ENCODE measurements at places on chromosomes 6 and 20.

DNA sequence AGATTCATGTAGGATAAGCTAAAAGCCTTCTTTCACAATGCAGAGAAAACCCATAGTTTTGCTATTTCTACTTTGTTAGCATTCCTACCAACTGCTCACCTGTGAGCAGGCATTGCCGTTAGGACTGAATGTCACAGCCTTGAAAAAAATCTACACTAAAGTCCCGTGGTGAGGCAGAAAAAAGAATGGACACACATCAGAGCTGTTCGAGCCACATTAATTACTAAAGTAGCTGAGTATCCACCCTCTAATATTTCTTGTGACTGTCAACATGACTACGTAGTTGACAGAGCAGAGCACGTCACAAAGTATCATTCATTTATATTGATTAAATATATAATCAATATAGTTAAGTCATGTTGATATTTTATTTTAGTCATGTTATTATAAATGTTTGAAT is 10.1 kb downstream of the HDGFL1 start:
- DNase-seq, result no peak

DNA sequence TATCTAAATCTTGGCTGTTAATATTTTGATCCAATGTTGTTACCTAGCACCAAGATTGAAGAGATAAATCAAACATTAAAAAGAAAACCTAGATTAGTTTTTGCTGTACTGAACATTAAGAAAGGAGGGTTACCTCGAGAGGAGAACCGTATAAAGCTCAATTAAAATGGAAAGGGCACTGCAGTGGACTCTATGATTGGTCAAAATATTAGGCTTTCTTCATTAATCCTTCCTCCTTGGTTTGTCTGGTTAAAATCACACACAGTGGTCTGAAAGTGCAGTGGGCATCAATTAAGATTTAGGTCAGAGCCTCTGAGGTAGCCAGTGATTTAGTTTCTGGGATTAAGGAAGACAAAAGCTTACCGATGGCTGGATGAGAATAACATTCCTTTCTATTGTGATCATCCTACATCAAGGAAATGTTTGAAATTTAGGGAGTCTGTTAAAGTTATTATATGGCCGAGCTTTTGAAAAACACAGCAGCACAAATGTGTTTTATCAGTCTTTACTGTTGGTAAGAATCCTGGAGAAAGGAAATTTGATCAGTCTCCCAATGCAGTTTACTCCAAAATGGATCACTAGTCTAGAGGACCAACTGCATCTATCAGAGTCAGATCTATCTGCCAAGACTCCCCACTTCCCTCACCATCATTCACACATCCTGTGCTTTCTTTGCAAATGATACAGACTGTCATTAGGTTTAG is 134.6 kb upstream of the NEDD9 start:
- DNase-seq, result no peak

DNA sequence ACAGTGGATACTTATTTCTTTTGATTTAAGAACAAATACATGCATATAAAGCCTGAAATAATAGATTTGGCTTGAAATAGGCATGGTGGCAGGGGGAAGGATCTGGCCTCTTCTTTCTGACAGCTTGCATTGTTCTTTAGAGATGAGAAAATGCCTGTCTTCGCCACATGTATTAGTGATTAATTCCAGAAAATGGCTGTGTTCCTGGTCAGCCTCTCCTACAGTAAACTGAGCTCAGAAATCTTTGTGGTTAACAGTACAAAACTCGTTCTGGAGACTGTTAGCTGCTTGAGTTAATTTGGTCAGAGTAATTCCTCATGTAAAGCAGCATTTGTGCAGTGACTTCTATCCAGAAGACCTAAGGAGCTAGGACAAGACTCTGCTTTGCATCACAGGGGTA is 151.5 kb downstream of the EYA4 start:
- no peak for DNase-seq

DNA sequence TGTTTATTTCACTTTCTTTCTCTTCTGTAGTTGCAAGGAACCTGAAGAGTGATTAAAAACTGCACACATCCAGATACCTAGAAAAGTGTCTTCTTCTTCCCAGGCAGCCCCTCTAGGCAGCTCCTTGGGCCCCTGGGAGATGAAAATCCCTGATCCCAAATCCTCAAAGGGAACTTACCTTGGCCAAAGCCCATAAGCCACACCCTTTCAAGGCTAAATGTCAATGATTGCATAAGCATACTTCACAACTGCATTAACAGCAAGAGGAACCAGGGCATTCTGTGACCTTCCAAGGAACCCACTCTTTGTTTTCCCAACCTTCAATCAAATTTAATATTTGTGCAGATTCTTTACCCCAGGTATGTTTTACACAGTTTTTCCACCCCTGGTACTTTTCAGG is 4.4 kb upstream of the HMGN3 start:
- DNase-seq, result no peak

DNA sequence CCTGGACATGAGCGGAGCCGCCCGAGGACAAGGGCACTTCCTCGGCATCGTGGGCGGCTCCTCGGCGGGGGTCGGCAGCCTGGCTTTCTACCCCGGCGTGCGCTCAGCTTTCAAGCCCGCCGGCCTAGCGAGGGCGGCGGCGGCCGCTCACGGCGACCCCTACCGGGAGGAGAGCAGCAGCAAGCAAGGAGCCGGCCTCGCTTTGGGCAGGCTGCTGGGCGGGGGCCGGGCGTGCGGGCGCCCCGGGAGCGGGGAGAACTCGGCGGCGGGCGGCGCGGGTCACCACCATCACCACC is 6.7 kb downstream of the PRDM13 start:
- no peak for DNase-seq

DNA sequence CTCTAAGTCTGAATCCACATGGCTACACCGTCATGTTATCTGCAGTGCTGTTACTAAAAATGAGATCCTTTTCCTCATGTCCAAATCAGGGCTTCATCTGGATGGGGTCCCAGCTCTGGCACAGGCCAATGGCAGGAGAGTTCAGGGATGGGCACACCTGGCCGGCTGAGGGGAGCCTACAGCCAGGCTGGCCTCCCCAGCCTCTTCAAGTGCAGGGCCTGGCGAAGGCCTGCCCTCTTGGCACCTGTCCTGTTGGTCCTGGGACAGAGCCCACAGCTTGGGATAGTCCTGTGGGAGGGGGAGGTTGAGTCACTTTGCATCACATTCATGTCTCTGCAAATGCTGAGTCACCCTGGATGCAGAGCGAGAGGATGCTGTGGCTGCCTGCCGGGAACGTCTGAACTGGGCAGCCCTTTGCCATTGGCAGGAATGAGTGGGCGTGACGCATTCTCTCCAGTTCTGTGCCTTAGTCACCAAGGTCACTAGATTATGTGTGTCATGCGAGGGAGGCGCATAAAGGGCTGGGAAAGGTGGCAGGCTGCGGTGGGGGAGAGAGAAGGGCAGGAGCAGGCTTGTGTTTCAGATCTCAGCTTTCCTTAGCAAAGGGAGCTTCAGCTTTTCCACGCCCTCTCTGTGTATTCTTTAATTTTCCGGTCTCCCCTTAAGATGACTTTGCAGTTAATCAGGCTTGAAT is 223.2 kb upstream of the ECI2 start:
- DNase-seq, result no peak

DNA sequence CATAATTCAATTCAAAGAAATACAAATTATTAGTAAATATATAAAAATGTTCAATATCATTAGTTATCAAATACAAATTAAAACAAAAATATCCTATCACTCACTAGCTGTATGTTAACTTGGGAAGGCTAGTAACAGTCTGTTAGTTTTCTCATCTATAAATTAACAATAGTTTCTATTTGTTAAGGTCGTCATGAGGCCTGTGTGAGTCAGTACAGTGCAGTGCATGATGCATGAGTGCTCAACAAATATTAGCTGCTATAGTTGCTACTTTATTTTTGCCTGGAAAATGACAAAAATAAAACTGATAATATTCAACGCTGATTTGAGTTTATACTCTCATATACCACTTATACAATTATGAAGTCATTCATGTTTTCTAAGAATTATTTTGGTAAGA is 401.6 kb upstream of the RUNX2 start:
- DNase-seq, result no peak

- DNase-seq, result no peak
These were observed 112.8 kb downstream of the ARHGAP18 start for GRCh38 chr6:129597023-129597713.

DNA sequence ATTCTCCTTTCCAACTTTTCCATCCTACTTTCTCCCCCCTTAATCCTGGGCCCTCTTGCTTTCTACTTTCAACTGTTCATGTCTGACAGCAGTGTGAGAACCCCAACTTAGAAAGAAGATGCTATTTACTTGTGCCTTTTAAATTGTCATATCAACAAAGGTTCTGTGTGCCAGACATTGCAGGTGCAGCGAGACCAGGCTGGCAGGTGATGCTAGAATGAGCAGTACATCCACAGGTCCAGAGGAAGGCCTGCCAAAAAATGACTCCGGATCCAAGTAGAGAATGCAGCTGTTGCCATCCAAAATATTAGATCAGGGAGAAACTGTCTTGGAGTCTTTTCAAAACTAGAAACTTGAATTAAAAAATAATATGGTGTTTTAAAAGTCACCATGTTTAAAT is 510.5 kb downstream of the LMBRD1 start:
- no peak for DNase-seq

DNA sequence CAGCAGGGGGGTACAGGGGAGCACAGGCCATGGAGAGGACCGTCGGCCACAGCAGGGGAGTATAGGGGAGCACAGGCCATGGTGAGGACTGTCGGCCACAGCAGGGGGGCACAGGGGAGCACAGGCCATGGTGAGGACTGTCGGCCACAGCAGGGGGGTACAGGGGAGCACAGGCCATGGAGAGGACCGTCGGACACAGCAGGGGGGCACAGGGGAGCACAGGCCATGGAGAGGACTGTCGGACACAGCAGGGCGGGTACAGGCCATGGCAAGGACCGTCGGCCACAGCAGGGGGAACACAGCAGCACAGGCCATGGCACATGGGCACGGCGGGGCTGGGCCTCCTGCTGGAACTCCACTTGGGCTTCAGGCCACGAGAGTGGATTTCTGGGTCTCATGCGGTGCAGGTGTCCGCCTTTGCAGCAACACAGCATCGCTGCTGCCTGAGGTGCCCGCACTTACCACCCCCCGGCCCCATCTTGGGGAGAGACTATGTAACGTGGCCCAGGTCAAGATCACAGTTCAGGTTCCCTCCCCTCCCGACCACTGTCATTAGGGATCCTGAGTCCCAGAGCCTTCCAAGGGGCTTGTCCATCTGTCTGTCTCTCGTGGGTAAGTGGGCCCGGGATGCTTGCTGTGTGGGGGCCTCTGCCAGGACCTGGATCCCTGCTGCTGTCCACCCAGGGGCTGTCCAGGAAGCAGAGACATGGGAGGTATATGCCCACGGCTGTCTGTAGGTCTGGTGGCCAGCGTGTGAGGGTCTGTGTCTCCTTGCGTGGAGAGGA is 2.5 kb downstream of the NPBWR2 start:
- no peak for DNase-seq

- DNase-seq, result no peak
These were observed 315.9 kb downstream of the NKAIN2 start for GRCh38 chr6:124119596-124119995.

GRCh38 chr20:20375862-20376261 is 8.0 kb downstream of the INSM1 start:
- DNase-seq, result no peak

GRCh38 chr6:1482381-1483166 is 93.2 kb downstream of the FOXF2 start:
- DNase-seq, result no peak

- DNase-seq, result no peak
These were observed 40.5 kb downstream of the RRBP1 start for GRCh38 chr20:17641520-17641964.

GRCh38 chr6:131740161-131740560 is 29.3 kb upstream of the CTAGE9 start:
- DNase-seq, result no peak

DNA sequence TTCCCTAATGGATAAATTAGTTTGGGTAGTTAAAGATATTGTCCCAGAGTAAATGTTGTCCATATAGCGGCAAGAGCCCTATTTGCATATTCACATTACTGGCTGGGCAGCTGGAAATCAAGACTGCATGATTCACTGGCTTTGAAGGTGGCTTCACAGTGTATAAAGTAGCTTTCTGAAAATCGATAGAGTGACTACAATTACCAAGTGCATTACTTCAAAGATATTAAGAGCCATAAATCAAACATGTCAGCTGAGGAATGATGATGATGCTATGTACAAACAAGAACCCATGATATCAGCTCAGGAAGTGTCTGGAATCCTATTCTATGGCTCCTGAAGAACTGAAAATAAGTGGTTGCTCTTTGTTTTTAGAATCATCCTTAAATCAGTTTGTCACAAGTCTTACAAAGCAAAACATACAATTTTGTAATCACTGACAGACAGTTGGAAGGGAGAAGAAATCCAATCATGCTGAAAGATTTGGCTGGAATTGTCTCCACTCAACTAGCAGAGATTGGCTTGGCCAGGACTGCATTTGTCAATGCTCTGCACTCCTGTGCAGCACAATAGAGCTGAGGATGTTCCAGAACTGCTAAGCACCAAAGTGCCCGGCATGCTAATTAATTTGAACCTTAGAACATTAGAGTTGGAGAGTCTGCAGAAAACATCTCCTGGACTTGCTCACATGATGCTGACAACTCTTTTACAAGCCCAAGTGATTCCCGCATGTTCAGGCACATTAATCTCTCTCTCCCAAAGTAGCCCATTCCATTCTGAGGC is 77.9 kb upstream of the B3GAT2 start:
- DNase-seq, result no peak

DNA sequence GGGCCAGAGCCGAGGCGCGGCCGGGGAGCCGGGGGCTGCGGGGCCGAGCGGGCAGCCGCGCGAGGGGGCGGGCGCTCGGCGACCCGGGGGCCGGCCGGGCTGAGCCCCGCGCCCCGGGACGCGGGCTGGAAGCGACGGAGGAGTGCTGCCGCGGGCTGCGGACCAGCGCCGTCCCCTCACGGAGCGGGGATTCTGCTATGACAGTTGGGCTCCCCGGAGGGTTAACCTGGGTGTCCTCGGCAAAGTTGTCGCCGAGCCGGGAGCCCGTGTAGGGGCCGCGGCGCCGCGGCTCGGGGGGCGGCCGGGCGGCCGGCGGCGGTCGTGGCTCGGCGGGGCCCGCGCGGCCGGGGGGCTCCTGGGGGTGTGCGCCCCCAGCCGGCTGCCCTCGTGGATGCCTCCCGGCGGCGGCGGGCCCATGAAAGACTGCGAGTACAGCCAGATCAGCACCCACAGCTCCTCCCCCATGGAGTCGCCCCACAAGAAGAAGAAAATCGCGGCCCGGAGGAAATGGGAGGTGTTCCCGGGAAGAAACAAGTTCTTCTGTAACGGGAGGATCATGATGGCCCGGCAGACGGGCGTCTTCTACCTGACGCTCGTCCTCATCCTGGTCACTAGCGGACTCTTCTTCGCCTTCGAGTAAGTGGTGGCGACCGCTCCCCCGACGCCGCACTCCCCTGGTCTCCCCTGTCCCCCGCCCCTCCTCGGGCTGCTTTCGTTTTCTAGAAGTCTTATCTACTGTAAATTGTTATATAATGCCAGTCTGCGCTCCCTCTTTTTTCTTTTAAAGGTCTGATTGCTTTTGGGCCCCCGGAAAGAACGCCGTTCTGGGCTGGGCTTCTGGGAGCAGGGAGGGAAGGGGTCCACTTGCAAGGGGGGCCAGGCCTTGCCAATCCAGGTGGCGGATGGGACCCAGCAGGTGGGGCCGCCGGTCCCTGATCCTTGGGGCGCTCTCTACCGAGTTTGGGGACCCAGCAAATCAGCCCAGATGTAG is 936 bp downstream of the ZDHHC14 start:
- DNase-seq, result peak; percentile 52
